Hindlimb muscle (tissue), 1 donor: ENCODE measurements at places on chromosomes 3 and 15.

GRCh38 chr3:60953351-60953750, 297.9 kb downstream of the FHIT start:
- peak; percentile 51 for DNase-seq

DNA sequence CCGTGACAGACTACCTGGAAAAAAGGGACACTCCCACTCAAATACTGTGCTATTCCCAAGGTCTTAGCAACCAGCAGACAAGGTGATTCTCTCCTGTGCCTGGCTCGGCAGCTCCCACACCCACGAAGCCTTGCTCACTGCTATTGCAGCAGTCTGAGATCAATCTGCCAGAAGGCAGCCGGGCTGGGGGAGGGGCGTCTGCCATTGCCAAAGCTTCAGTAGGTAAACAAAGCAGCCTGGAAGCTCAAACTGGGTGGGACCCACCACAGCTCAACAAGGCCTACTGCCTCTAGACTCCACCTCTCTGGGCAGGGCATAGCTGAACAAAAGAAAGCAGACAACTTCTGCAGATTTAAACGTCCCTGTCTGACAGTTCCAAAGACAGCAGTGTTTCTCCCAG, 128.4 kb upstream of the SETMAR start:
- DNase-seq, result no peak

DNA sequence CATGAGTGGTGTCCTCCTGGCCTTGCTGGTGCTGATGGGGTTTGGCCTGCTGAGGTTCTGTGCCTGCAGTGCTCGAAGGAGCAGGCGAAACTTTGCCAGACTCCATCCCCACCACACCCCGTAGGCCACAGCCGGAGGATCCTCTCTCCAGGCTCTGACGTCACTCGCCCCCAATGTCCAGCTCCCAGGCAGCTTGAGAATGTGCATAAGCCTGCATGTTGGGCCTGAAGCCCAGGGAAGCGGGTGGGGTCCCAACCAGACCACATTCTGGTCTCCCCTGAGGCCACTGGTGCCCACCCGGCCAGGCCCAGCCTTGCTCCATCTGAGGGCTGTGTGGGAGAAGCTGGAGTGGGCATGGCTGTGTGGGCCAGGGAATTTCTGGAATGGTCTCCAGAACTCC, 109.8 kb downstream of the ASB7 start:
- peak; percentile 76 for DNase-seq

GRCh38 chr3:4750306-4750968, 228.8 kb upstream of the BHLHE40 start:
- DNase-seq, result peak; percentile 38

GRCh38 chr3:108152274-108152673, 61.4 kb upstream of the CD47 start:
- DNase-seq, result no peak

DNA sequence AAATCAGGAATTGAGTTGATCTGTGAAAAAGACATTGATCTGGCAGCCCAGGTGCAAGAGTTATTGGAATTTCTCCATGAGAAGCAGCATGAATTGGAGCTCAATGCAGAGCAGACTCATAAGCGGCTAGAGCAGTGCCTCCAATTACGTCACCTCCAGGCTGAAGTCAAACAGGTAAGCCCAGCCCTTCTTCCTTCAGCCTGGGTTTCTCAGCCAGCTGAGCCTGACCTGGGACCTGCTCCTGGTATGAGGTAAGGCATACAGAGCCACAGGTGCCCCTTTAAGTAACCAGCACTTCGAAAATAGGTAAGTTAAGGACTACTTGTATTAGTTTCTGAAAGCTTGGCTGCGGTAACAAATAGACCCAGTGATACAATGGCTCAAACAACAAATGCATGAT, 307.4 kb upstream of the UMPS start:
- DNase-seq, result no peak

DNA sequence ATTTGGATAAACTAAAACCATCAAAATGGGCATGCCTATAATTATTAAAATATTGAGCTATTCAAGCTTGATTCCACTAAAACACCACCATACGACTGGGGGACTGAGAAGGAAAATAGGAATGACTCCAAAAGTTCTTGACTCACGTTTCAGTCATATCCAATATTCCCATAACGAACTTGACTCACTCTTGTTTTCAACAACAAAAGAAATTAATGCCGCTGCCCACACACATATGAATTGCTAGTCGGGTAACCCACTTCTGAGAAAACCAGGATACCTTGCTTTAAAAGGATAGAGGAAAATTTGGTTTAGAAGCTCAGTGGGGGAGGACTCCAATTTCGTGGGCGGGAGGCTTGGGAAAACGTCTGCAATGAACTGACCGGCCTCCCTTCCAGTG, 5.2 kb downstream of the HTR3C start:
- no peak for DNase-seq

- DNase-seq, result no peak
Measured at GRCh38 chr3:119588112-119588511, 8.8 kb downstream of the ADPRH start.

DNA sequence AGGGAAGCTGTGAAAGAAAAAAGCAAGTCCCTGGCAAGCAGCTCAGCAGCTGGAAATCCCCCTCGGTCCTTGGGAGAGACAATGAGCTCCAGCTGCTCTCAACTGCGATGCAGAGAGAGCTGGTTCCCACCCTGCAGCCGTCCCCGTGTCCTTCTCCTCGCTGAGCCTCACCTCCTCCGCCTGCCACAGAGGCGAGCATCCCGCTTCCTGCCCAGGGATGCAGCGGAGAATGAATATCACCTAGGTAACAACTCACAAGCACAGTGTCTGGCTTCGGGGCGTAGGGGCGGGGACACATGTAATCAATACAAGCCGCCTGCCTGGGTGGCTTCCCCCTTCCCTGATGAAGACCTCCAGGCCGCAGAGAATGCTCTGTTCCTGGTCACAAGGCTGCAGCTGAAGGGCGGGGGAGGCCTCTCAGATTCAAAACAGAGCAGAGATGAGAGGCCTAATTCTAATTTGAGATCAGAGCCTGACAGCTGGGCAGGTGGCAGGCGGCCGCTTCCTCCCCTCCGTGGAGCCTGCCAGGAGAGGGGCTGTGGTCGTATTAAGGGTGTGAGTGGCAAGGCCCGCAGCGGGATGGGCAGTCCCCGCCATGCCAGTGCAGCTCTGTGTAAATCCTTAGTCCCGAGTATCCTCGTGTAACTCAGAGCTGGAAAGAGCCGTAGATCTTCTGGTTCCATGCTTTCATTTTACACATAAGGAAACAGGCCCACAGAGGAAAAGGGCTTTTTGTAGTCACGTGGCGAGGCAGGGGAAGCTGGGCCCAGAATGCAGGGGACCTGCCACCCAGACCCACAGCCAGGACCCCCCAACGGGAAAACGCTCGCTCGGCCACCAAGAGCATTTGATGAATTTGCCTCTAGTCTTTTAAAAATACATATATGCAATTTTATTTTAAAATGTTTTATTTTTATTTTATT, 24.3 kb downstream of the ZDHHC19 start:
- DNase-seq, result peak; percentile 85

DNA sequence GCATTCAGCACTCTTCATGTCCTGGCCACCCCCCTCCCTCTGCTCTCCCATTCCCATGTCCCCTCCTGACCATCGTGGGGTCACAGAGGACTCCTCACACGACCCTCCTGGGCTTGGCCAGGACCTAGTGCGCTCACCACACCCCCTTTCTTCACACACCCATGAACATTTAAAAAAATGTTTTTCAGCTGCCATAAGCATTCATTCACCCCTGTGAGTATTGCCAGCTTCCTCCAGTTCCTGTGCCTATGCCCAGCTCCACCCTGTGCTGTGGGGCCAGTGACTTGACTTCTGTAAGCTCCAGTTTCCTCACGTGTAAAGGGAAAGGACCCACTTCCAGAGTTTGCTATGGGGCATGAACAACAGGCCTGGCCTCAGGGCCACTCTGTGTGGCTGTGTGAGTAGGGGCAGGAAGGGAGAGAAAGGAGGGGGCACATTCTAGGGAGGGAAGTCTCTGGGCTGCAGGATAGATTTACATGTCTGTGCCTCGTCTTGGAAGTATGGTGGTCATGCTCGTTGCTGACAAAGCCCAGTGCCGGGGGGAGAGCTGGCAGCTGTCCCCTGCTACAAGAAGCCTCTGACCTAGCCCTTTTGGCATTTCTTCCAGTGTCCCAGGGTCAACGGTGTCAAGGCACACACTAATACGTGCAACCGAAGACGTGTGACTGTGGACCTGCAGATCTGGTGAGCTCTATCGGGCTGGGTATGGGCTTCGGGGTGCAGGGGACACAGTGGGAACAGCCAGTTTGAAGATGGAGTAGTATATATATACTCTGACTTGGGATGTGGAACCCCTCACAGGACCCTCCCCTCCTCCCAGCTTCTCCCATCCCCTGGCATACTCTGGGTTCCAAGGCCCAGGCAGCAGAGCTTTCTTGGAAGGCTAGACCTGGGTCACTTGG, 22.8 kb downstream of the ESYT3 start:
- no peak for DNase-seq

- no peak for DNase-seq
Measured at GRCh38 chr3:72182206-72182605, 397.3 kb upstream of the PROK2 start.

DNA sequence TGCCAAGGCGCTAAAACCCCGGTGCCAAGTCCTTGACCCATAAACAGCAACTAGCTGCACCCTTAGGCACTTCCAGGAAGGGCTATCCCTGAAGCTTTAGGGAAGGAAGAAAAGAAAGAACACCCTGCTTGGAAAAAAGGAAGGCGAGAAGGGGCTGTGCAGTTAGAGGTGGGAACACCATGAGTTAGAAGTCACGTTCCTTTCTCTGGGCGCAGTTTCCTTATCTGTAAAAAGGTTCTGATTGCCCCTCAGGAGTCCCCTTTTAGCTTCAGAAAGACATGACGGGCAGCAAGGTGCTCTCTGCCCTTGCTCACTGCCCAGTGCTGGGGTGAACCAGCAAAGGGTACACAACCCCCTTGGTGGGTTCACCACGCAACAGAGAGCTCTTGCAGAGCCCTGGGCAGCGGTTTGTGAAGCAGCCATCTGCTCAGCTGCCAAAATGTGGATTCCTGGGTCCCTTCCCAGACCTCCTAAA, 798 bp downstream of the GCHFR start:
- DNase-seq, result no peak

- no peak for DNase-seq
Measured at GRCh38 chr3:149703466-149703865, 45.6 kb upstream of the WWTR1 start.

DNA sequence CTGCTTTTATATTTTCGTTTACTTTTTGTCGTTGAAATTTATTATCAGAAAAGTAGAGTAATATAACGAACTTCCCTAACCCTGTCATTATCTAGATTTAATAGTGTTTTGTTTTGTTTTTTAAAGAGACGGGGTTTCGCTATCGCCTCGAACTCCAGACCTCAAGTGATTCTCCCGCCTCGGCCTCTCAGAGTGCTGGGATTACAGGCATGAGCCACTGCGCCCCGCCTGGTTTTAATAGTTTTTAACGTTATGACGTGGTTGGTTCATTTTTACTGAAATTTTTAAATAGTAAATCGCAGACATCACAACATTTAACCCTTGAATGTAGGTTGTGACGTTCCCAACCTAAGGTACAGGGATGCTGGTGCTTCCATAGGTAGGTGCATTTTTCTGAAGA, 1.0 kb downstream of the NGRN start:
- no peak for DNase-seq

- no peak for DNase-seq
Measured at GRCh38 chr3:126102530-126102951, 18.6 kb upstream of the SLC41A3 start.

DNA sequence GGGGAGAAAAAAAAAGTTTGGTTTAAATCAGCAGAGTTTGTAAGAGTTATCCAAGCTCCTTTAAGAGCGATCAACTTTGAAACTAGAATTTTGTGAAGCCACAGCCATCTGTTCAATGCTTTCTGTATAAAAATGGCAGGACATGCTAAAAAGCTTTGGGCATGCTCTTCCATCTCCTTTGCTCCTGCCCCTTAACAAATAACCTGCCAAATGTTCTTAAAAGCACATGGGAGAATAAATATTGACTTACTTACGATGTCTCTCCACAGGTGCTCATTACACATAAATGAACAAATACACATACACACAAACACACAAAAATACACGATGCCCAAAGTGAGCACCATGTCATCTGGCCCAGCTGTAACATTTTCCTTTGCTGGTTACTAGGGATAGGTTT, 211.8 kb upstream of the DPH6 start:
- no peak for DNase-seq

DNA sequence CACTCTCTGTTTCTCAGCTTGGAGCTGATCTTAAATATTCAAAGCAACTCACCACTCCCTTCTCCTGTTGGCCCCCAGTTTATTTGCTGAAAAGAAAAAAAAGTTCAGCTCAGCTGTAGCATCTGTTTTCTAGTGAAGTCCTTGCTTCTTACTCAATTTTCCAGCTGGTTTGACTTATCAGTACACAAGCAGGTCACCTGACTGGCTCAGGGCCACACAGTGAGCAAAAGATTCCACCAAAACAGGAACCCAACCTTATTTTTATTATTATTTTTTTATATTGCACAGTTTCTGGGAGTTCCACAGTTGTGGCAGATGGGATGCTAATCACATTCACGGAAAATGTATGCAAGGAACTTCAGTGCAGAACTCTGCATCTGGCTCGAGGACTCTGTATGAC, 390.7 kb upstream of the RGMA start:
- DNase-seq, result peak; percentile 85

GRCh38 chr15:50186752-50187151, 4.8 kb downstream of the SLC27A2 start:
- DNase-seq, result no peak

- DNase-seq, result no peak
Measured at GRCh38 chr15:37101980-37102304, 1.6 kb upstream of the MEIS2 start.

DNA sequence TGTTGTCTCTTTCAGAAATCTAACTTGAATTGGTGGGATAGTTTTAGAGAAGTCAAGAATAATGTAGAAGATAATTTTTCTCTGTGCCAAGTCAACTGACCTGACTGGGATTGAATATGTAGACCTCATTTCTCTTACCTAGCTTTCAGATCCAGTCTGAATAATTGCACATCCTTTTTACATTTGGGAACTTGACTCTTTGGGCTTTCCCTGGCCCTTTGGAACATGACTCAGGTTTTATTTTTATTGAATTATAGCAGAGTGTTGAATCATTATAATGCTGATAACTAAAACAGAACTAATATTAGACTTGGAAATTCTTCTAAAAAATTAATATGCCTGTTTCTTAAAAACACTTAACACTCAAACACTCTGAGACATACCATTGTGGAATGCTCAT, 76.5 kb downstream of the PFN2 start:
- DNase-seq, result no peak

- no peak for DNase-seq
Measured at GRCh38 chr3:81909796-81910195, 148.4 kb upstream of the GBE1 start.

DNA sequence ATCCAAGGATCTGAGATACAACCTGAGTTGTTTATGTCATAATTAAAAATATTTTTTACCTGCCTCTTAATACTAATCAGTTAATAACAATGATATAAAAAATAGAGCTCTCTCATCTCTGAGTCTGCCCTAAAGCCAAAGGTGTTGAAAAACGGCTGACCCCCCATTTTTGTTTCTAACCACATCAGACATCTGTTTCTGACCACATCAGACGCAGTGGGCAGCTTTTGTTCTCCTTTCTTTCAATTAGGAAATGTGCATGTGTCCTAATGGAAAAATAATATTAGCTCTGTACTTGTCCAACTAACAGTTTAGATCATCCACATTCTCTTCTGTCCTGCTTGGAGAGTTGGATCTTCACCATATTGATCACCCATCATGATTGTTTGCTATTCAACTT, 144.6 kb downstream of the SHOX2 start:
- DNase-seq, result no peak

- DNase-seq, result no peak
Measured at GRCh38 chr3:126157083-126157768, 23.2 kb downstream of the ALDH1L1 start.

GRCh38 chr3:68648494-68648893, 283.9 kb downstream of the TAFA4 start:
- DNase-seq, result no peak
